Activated CD4-positive, alpha-beta memory T cell treated with anti-CD3 and anti-CD28 coated beads for 36 hours (primary cell): ENCODE measurements at places on chromosomes 2 and 18.

GRCh38 chr2:155965415-155966063 is 367.0 kb downstream of the NR4A2 start:
- no peak for DNase-seq

- DNase-seq = peak; percentile 5
Measured at GRCh38 chr2:240401781-240402551, 33.5 kb upstream of the GPC1 start.

DNA sequence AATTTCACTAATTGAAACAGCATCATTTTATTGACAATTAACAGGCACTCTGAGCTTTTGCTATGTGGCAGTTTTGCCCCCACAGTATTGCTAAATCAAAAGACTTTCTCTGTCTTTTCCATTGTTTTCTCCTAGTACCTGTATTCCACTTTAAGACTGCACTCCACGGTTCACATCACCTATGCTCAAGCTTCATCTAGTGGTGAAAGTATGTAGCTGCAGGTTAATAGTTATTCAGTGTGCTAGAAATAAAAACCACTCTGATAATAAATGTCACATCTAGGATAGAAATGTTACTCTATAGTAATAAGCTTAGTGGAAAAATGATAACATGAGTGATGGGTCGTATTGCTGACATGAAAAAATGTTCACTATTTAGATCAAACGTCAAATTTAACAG is 24.6 kb downstream of the ARL6IP6 start:
- no peak for DNase-seq

DNA sequence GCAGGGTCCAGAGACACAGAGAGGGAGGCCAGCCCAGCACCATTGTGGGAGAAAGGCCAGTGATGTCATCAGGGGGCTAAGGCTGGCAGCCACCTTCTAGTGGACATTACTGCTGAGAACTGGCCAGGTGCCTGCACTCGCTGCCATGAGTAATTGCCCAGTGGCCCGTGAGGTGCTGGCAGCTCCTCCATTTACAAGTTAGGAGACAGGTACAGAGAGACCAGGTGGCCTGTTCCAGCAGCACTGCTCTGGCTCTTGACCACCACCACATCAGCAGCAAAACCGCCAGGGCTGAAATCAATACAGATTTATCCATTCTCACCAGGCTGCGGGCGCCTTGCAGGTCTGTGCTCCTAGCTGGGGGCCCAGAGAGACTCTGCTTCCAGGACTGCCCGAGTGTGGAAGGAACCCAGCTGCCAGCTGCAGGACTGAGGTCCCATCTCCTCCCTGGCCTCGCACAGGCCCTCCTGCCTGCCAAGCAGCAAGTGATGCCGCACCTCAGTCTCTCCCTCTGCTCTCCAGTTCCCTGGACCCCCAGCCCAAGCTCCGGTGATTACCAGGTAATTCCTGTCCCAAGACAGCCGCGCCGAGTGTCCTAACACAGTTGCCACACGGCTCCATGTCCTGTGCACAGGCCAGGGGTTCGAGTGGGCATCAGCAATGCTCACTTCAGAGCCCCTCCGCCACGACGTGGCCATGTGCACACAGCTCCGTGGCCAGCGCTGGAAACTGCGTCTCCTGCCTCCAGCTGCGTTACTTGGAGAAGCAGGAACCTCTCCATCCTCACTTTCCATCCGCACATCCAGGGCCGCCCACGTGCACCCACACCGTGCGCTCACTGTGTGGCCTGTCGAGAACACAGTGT is 101.0 kb upstream of the CTDP1 start:
- DNase-seq = no peak

GRCh38 chr2:152038441-152038958 is 60.3 kb downstream of the CACNB4 start:
- no peak for DNase-seq

- DNase-seq = no peak
Measured at GRCh38 chr2:201685156-201685555, 13.3 kb downstream of the MPP4 start.

DNA sequence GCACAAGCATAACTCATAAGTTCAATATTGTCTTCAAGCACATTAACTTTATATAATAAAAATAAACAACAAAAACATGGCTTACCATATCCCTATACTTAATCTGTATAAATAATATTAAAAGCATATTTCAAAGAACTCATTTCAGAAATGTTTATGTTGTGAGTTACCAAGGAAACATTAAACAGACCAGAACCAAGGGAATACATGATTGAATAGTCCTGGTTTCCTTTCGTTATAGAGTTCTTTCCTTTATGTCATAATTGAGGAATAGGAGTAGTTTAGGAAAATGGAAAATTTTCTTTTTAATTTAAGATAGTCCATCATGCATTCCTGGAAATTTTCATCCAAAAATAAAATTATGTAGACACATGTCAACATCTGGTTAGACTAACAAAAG is 343.0 kb downstream of the ERBB4 start:
- DNase-seq = no peak
